Activated T-helper 1 cell treated with anti-CD3 and anti-CD28 coated beads, Interleukin-12 subunit alpha, Interleukin-12 subunit beta, Interleukin-2, Interleukin-4 antibody, amounts not matched to agents 30 ng/mL and 10 ng/mL and 1 ng/mL, durations not matched to agents 14 hours and 24 hours and 36 hours (primary cell): ENCODE measurements at places on chromosomes 5 and 9. TPM values are rescaled to one million over a fixed set of nuclear protein-coding genes. Genes with fewer than 3 reads are reported as not detected.

DNA sequence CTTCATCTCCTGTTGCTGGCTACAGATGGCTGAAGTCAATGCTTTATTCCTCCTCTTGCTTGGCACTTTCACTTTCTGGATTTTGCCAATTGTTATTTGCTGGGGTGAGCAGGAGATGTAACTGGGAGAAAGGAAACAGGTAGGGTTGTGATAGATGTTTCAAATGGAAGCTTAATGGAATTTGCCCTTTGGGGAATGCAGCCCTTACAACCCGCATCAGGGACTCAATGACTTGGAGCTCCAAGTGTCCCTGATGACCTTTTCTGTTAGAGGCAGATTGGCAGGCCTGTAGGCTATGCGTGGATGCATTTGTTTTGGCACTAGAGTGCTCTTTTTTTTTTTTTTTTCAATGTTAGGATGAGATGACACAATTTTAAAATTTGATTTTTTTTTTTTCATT, 219.9 kb upstream of the GLRA1 start:
- H3K27me3 ChIP-seq: no peaks in the 10 kb centered on the region
- no peak for DNase-seq
- no peaks in the 10 kb centered on the region for H3K4me1 ChIP-seq
- H3K27ac ChIP-seq: no peak overlapping the region
- H3K36me3 ChIP-seq: no peaks in the 10 kb centered on the region

DNA sequence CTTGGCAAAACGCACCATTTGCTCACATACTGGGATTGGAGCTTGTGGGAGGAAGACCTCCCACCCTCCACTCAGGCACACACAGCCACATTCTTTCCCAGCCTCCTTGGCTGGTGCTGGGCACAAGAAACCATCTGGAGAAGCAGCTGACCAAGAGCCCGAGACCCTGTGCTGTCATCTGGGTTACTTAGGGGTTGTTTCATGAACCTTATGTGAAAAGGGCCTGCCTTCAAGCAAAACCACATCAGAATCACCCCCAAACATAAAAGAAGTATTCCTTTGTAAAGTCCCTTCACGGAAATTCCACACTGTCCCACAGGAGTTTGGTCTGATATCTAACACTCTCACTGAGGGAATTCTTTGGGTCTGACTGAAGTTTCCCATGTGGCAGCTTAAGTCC, 172.1 kb downstream of the NR3C1 start:
- H3K4me1 ChIP-seq: peaks cover 41% of the 10 kb centered on the region
- DNase-seq: no peak
- H3K4me3 ChIP-seq: no peak overlapping the region
- H3K27ac ChIP-seq: no peak overlapping the region
- H3K36me3 ChIP-seq: peaks cover 6% of the 10 kb centered on the region

GRCh38 chr9:92140074-92140753, 25.0 kb upstream of the SPTLC1 start:
- H3K4me1 ChIP-seq: peaks cover 7% of the 10 kb centered on the region
- H3K27me3 ChIP-seq: peaks cover 33% of the 10 kb centered on the region
- DNase-seq: peak; percentile 54
- no peak overlapping the region for H3K4me3 ChIP-seq
- no peaks in the 10 kb centered on the region for H3K36me3 ChIP-seq
- H3K27ac ChIP-seq: no peak overlapping the region

GRCh38 chr5:65825408-65826328, 100.7 kb upstream of the ERBIN start:
- peak overlapping the region; percentile 35 for H3K4me3 ChIP-seq
- no peak overlapping the region for H3K27ac ChIP-seq
- H3K4me1 ChIP-seq: peaks cover 22% of the 10 kb centered on the region
- H3K36me3 ChIP-seq: peaks cover 5% of the 10 kb centered on the region
- DNase-seq: peak; percentile 15
- H3K27me3 ChIP-seq: no peaks in the 10 kb centered on the region

GRCh38 chr9:97293207-97293721, 14.2 kb upstream of the CCDC180 start:
- no peaks in the 10 kb centered on the region for H3K4me1 ChIP-seq
- peaks cover 2% of the 10 kb centered on the region for H3K36me3 ChIP-seq
- no peak overlapping the region for H3K4me3 ChIP-seq
- H3K27ac ChIP-seq: no peak overlapping the region
- no peak for DNase-seq

DNA sequence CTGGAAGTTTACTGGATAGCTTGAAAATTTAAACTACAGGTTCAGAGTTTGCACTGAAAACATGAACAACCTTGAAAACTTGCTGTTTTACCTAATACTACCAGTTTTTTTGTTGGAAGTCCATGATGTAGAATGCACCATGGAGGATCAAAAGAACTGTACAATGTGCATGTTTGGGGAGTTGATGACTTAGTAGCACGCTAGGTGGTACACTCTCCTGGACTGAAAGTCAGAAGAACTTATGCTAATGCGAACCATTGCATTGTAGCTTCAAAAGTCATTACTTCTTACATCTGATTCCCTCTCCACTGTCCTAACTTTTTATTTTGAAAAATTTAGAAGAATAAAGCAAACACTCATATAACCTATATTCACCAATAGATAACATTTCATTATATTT, 211.0 kb downstream of the OSTF1 start:
- H3K4me1 ChIP-seq: no peaks in the 10 kb centered on the region
- no peak overlapping the region for H3K27ac ChIP-seq
- H3K4me3 ChIP-seq: no peak overlapping the region
- H3K27me3 ChIP-seq: peaks cover 3% of the 10 kb centered on the region
- H3K36me3 ChIP-seq: no peaks in the 10 kb centered on the region

DNA sequence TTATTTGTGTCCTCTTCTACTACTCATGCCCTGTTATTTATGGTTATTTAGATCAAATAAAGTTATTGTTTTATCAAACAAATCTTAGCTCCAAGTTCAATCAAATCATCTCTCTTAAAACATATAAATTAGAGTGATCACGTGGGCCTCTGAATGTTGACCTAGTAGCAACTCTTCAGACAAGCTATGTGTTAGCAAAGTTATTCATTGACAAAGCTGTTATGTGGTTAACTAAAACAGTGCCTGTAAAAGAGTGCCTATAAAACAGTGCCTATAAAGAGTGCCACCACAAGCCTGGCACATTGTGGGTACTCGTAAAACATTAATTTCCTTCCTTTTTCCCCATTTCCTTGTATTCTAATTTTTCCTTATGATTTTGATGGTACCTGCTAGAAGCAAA, 421.9 kb downstream of the HCN1 start:
- DNase-seq: no peak
- no peaks in the 10 kb centered on the region for H3K36me3 ChIP-seq
- no peak overlapping the region for H3K27ac ChIP-seq
- no peaks in the 10 kb centered on the region for H3K27me3 ChIP-seq
- no peak overlapping the region for H3K4me3 ChIP-seq
- H3K4me1 ChIP-seq: no peaks in the 10 kb centered on the region

DNA sequence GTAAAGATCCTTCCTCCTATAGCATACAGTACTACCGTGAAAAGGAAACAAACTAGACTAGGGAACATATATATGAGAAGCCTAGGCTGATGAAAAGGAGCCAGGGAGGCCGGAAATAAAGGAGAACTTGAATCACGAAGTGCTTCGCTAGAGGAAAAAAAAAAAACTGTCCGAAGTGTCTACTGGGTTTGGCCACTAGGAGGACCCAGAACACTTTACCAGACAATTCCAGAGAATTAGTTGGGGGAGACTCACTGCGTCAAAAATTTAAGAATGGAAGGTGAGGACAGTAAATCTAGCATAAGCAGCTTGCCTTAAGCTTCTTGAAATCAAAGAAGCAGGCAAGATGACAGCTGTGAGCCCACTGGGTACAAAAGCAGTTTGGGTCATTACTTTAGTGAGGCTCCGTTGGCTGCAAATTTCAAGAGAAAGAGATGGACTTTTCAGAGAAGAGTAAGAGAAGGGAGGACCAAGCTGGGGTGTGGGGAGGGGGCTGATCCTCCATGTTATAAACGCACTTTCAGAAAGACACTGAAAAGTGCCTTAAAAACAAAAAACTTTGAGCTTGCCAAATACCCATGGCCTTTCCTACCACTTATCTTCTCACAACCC, 47.4 kb downstream of the P4HA2 start:
- H3K4me3 ChIP-seq: no peak overlapping the region
- peaks cover 45% of the 10 kb centered on the region for H3K4me1 ChIP-seq
- no peaks in the 10 kb centered on the region for H3K27me3 ChIP-seq
- peaks cover 5% of the 10 kb centered on the region for H3K36me3 ChIP-seq
- DNase-seq: no peak

GRCh38 chr9:84138541-84138940, 157.9 kb downstream of the RMI1 start:
- H3K27ac ChIP-seq: no peak overlapping the region
- peaks cover 19% of the 10 kb centered on the region for H3K4me1 ChIP-seq
- H3K36me3 ChIP-seq: peaks cover 2% of the 10 kb centered on the region

DNA sequence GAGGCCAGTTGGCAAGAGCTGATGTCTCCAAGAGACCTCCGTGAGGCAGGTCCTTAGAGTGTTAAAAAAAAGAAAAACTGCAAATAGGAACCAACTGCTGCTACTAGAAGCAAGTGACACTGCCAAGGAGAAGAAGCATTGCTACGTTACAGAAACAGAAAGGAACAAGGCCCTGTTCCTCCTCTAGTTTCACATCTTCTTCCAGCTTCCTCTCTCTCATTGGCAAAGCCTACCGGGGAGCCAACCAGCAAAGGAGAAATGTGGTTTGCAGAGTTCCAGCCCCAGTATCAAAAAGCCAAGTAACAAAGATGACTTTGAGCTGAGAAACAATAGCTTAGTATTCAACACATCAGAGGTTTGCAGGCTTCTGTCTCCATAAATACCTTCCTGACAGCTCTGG, 145.9 kb downstream of the PRELID2 start:
- H3K4me1 ChIP-seq: no peaks in the 10 kb centered on the region
- no peak overlapping the region for H3K4me3 ChIP-seq
- H3K27ac ChIP-seq: no peak overlapping the region
- peaks cover 2% of the 10 kb centered on the region for H3K27me3 ChIP-seq
- no peaks in the 10 kb centered on the region for H3K36me3 ChIP-seq

- DNase-seq: no peak
- no peak overlapping the region for H3K4me3 ChIP-seq
- H3K36me3 ChIP-seq: no peaks in the 10 kb centered on the region
- no peaks in the 10 kb centered on the region for H3K27me3 ChIP-seq
- H3K4me1 ChIP-seq: peaks cover 15% of the 10 kb centered on the region
- H3K27ac ChIP-seq: peak overlapping the region; percentile 57
Observed at GRCh38 chr9:123548741-123549545, 192.9 kb downstream of the CRB2 start.

Gene CDH9
- total RNA-seq: not detected in 2 replicates

Gene AFAP1L1
- not detected in 2 replicates for total RNA-seq

Gene HAPLN1
- not detected in 2 replicates for total RNA-seq

Gene DCAF10
- 18.5 and 19.4 TPM in 2 replicates for total RNA-seq
